ENCODE measurements at places on chromosomes 5 and 9.
A peak's percentile ranks its signal among the peaks of the same experiment; 100 is the strongest.

DNA sequence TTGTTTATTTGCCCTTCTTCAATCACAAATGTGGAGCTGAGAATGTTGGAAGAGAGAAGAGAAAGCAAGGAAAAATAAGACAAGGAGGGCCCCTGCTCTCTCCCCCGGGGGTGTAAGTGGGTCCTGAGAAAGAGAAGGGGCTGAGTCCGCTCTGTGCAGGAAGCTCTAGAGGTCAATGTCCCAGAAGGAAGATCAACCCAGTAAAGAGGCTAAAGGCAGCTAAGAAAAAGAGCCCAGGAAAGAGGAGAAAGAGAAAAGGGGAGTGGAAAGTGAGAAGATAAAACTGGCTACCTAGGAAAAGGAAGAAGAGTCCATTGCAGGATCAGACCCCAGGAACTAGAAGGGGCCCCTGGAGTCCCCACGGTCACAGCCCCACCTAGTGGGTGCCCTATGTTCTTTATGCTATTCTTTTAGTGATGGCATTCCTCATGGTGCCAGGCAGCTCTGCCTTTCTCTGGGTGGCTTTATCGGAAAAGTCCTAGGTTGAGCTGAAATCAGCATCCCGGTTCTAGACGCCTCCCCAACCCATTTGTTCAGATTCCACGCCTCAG is 583.4 kb downstream of the ACTL7B start:
- no peak for DNase-seq

DNA sequence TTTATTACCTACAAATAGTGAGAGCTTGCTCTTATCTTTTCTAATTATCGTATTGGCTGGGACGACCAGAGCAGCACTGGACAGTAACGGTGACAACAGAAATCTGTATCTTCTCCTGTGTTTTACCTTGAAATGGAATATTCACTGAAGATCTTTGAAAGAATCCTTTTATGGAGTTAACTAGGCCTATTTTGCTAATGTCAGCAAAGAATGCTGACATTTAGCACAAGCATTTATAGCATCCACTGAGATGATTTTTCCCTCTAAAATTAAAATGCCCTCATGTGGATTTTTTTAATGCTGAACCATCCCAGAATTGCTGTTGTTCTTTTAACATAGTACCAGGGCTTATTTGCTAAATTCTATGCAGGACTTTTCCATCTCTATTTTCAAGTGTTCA is 59.4 kb downstream of the ROR2 start:
- DNase-seq = no peak

DNA sequence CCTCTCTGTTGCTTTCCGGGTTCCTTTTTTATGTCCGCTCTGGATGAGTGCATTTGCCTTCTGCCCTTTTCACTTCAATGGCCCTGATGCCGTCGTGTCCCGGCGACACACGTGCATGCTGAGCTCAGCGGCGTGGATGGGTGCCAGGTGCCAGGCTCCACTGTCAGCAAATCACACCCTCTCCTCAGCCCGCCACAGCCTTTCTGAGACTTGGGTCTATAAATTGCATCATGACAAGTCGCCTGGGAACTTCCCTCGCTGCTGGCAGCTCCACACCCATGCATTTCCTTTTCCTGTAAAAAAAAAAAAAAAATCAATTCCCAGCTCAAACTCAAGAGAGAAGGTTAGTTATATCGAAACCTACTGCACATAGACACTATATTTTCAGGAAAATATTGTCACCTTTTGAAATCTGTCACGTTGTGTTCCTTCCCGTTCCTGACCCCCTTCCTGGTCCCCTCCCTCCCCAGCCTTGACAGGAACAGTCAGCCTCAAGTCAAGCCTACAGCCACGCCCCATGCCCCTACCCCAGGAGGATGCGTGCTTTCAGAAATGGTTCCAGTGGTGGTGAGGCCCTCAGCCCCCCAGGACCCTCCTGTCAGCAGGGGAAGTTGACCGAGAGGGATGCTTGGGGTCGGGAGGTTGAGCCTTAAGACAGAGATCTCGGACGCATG is 110.3 kb upstream of the PTCH1 start:
- DNase-seq = peak; percentile 18

- DNase-seq = no peak
Measured at GRCh38 chr9:76732341-76732958, 31.8 kb upstream of the PCA3 start.

DNA sequence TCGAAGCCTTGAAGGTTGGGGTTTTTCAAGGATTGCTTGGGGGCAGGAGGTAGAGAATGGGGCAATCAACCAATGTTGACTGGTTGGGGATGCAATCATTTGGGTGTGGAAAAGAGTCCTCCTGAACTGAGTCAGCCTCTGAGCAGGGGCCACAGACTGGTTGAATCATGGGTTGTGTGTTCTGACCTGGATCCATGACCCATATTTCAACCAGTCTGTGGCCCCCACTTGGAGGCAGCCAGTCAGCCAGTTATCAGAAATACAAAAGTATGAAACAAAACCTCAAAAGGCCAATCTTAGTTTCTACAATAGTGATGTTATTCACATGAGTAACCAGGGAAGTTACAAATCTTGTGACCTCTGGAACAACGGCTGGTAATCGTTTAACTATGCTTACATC is 81.4 kb upstream of the RANBP6 start:
- DNase-seq = no peak

- DNase-seq = no peak
Measured at GRCh38 chr5:110398951-110399350, 327.5 kb downstream of the TMEM232 start.

GRCh38 chr9:125410522-125410894 is 148.9 kb downstream of the GAPVD1 start:
- DNase-seq = no peak

GRCh38 chr5:120083851-120084542 is 380.1 kb upstream of the PRR16 start:
- no peak for DNase-seq

DNA sequence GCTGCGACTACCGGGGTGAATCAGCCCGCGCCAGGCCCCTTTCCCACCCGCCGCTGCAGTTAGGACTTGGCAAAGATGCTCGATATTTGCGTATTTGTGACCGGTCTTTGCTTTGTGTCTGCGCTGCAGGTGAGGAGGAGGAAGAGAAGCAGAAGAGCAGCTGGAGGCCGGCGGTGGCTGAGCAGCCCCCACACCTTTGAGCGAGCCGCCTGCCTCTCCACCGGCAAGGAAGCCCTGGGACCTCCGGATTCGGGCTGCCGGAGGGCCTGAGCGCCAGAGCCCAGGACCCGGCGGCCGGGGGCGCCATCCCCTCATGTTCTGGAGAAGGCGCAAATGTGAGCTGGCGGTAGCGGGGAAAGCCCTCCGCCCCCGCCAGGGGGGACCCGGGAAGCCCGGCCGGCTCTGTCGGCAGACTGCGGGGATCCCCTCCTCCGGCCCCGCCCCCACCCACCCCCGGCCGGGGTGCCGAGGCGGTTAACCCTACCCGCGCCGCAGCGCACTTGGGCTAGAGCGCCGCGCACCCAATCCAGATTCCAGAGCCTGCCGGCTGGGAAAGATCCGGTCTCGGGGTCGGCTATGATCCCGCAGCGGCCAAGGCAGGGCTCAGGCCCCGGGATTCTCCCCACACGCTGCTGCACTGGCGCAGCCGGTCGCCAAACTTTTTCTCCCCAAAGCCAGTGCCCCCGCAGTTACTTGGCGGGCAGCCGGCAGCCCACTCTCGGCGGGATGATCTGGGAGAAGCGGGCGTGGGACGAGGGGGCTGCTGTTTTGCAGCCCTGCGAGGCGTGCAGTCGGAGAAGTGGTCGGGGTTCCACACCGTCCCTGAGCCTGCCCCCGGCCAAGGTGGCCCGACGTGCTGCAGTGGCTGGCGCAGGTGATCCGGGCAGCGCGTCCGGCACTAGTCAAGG is 800 bp upstream of the KCNN2 start:
- DNase-seq = no peak

GRCh38 chr9:90555351-90556057 is 87.1 kb downstream of the DIRAS2 start:
- no peak for DNase-seq

DNA sequence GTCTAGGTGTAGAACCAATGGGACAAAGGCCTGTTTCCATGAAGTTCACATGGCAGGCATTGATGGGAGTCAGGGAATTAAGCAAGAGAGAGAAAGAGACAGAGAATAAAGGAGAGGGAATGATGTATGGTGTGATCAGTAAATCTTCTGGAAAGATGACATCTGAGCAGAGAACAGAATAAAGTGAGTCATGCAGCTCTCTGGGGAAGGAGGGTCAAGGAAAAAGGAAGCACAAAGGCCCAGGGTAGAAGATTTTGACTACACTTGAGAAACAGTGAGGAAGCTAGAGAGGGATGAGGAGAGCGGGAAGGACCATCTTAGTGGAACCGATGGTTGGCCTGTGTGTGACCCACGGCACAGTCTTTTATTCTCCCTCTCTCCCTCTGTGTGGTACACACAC is 425.9 kb downstream of the SPOCK1 start:
- DNase-seq = no peak

- no peak for DNase-seq
Measured at GRCh38 chr9:129343424-129344375, 165.6 kb upstream of the IER5L start.

GRCh38 chr5:124131466-124131865 is 615.0 kb downstream of the ZNF608 start:
- no peak for DNase-seq

DNA sequence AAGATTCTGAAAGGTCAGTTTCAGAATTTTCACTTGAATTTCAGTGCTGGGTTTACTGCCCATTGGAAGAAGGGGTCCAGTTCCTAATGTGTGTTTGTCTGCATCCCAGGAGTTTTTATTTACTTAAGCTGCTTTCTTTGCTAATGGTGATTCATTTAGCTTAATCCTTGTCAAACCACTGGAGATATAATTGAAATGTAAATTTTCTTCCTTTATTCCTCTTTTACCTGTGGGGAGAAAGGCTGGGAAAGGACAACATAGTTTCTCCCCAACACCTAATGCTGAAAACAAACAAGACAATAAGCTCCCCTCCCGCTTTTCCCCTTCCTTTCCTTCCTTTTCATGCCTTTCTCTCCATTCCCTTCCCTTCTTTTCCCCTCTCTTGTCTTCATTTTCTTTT is 185.8 kb downstream of the KCTD16 start:
- no peak for DNase-seq

DNA sequence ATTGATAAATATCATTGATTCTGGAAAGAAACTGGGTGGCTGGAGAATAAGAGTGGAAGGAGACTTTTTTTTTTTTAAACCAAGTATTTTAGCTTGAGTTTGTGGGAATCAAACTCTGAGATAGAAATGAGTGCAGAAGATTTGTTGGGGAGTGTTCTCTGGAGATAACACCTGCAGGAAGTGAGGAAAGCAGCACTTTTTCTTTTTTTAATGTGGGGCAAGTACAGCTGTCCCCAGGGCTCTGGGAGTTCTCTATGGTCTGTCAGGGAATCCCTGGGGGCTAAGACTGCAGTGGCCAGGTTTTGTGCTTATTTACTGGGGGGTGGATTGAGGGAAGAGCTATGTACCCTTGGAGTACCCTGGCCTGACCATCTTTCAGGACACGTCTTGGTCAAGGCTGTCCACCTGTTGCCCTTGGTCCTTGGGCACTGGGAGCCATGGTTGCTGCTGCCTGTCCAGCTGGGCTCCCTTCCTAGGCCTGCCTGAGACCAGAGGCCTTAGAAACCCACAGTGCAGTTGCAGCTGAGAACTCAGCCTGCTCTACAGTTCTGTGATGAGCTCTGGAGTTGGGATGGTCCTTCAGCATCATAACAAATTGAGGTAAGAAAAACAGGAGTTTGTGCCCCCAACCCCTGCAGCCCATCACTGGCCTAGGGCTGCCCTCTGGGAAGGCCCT is 85.8 kb downstream of the PHAX start:
- DNase-seq = no peak

GRCh38 chr5:156920042-156920860 is 42.8 kb downstream of the TIMD4 start:
- DNase-seq = peak; percentile 37

GRCh38 chr5:150142959-150143349 is 12.7 kb downstream of the PDGFRB start:
- DNase-seq = no peak

- no peak for DNase-seq
Measured at GRCh38 chr5:167934551-167934971, 356.9 kb upstream of the WWC1 start.

GRCh38 chr9:19922476-19923118 is 133.8 kb upstream of the SLC24A2 start:
- DNase-seq = no peak

DNA sequence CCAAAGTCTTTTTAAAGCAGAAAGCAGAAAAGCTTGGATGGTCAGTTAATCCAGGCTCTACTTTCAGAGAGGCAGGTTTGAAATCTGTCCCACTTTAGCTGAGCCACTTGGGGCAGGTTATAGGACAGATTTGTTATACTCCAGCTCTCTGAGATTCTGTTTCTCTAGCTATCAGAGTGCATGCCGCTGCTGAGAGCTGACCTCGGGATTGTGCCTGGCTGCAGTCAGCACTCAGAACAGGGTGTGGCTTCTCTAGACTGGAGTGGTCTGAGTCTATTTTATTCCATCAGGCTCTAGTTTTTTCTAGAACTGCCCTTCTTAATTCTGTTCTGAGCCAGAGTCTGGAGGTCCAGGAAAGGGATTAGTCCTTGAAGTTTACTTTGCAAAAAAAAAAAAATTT is 67.7 kb downstream of the NDFIP1 start:
- no peak for DNase-seq

DNA sequence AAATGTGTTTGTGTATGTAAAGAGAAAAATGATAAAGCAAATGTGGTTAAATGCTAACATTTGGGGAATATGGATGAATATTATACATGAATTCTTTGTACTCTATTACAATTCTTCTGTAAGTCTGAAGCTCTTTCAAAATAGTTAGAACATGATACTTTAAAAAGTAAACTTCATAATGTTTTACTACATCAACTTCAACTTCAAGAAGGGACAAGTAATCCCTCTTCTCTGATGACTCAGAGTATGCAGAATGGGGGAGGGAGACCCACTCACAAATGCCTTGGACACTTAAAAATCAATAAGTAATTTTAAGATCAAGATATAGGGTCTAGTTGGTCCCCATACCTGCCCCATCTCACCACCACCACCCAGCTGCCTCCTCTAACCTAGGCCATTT is 162.4 kb downstream of the ESM1 start:
- DNase-seq = no peak

DNA sequence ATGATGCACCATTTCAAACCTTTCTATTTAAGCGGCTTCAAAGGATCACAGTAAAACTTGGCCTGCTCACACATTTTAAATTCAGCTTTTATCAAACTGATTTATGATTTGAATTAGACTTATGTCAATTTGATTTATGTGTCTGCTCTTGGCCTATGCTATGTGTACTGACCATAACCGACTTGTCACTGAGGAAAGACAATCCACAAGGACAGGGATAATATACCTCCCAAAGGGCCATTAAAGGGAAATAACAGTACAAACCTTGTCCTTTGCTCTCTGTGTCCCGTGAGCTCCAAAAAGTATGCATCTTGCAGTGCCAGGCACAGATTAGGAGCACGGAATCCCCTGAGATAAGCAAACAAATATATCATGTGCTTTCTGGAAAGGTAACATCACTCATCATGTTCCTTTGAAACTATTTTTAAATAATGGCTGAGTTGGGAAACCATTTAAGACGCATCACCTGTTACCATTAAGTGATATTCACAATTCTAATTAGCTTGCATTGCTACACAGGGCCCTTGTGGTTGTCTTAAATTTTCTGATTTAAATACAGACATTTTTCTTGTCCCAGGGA is 31.9 kb upstream of the FTMT start:
- DNase-seq = no peak
